ENCODE measurements at places on chromosomes 3 and 15.

DNA sequence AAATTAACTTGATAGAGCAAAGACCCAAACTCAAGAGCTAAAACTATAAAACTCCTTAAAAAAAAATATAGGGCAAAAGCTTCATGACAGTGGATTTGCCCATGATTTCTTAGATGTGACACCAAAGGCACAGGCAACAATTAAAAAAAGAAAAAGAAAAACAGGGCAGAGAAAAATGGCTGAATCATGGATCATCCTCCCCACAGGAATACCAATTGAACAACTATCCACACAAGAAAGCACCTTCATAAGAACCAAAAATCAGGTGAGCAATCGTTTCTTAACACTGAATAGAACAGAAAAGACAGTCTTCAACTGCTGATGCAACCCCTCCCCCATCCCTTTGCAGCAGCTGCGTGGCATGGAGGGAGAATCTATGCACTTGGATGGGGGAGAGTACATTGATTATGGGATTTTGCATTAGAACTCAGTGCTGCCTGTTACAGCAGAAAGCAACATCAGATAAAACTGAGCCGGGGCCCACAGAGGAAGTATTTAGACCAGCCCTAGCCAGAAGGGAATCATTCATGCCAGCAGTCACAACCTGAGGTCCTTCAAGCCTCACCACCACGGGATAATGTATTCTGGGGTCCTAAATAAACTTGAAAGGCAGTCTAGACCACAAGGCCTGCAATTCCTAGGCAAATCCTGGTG lies 15.7 kb downstream of the C3orf33 start:
- DNase-seq: no peak

DNA sequence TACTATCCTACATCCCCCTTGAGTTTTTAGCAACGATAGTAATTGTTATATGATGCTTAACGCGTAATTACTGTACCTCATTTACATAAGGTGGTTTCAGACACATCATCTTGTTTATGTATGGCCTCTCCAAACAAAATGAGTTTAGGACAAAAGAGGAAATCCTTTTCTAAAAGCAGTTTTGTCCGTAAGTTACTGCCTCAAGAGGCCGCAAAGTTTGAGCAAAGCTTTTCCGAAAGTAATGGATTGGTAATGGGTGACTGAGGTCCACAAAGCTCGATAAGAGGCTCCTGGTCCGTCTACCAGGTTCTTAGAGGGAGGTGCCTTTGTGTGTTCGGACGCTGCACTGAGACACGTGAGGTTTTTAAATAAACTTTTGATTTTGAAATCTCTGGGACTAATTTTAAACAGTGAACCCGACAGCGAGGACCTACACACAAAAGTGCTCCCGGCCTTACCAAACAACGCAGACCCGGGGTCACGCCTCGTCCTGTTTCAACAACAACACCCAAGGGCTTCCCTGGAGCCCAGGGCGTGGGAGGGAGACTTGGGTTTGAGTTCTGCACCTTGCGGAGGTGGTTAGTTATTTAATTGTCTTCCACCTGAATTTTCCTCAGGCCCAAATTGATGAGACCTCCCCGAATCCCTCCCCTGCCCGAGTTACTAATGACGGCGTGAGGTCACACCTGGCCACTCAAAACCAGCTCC lies 456 bp upstream of the C15orf61 start:
- DNase-seq: no peak

GRCh38 chr3:120181632-120182031 lies 87.4 kb upstream of the GSK3B start:
- no peak for DNase-seq

DNA sequence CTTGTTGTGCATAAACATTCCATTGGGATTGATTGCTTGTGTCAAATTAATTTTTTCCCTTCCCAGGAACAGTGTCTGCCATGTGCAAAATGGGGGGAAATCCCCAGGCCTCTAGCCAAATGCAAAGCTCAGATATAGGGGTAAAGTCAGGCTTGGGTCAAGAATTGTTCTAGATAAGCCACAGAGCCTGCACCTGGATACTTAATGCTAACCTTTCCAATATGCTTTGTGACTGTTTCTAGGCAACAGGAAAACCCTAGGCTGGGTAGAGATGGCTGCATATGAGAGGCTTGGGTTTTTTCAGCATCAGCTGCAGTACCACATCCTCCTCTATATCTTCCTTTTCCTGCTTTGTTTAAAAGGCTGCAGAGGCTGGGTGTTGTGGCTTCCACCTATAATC lies 61.9 kb upstream of the ROPN1 start:
- no peak for DNase-seq

GRCh38 chr3:191922570-191922969 lies 461.6 kb downstream of the PYDC2 start:
- DNase-seq: no peak

- no peak for DNase-seq
Measured at GRCh38 chr15:64502551-64502950, 42.2 kb downstream of the ZNF609 start.

- DNase-seq: peak; percentile 48
Measured at GRCh38 chr3:40309925-40310695, 603 bp downstream of the EIF1B start.

DNA sequence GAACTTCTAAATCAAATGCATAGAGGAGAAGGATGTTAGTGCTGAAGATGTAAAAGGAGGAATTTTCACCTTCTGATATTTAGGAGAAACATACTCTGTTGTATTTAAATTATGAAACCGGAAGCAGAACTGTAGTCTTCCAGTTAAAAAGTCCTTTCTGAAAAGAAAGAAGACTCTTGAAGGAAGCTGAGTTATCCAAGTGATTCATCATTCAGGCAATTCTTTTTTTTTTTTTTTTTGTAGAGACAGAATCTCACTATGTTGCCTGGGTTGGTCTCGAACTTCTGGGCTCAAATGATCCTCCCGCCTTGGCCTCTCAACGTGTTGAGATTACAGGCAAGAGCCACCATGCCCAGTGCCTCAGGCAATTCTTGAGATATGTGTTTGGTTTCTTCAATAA lies 424.8 kb upstream of the TPM1 start:
- no peak for DNase-seq

DNA sequence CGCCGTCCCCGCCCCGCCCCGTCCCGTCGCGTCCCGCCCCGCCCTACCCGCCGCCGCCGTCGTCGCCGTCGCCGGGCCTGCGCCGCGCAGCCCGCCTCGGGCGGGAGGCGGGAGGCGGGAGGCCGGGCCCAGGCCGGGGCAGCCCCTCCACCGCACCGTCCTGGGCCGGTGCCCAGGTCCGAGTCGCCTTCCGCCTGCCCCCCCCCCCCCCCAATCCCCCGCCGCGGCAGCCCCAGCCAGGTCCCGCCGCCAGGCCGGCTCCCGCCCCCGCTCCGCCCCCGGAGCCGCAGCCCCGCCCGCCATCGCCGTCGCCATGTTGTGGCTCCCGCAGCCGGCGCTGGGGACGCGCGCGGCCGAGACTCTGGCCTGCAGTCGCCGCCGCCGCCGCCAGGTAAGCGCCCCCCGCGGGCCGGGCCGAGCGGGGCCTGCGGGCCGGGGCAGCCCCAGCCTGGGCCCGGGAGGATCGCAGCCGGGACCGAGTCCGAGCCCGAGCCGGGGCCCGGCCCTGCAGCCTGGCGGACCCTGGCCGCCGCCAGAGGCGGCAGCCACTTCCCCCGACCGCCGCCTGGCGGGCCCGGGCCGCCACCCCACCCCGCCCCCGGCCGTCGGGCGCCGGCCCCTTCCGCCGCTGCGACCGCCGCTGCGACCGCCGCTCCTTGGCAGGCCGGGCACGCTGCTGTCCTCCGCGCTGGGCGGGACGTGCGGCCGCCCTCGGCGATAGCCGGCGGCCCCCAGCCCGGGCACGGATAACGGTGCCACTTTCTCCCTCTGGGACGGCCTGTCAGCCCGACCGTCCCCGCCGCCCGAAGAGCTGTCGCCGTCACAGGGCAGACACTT lies at the start of gene ZNF592:
TSS of gene ZNF592 (plus strand) at position 319 of the 837 bp plus-strand sequence. CDS start 34,084 bp downstream, outside the sequence.
- peak; percentile 78 for DNase-seq

GRCh38 chr3:151305060-151305774 lies 11.4 kb downstream of the GPR87 start:
- DNase-seq: peak; percentile 38

DNA sequence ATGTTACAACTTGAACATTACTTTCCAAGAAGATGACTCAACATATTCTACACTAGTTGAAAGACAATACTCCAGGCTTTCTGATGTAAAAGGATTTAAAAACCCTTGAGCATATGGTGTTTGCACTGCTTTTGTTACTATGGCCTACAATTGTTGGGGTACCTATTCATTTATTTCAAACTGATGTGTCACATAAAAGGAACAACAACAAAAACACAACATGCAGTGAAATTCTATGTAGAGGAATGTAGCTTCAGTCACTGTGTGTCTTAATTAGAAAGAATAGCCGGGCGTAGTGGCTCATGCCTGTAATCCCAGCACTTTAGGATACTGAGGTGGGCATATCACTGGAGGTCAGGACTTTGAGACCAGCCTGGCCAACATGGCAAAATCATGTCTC lies 1.6 kb downstream of the SPATA16 start:
- no peak for DNase-seq

- DNase-seq: peak; percentile 12
Measured at GRCh38 chr15:66253418-66254088, at the start of gene MEGF11. Gene MEGF11, minus strand, starts transcription at chr15:66253750. Its CDS starts 125,347 bp downstream, at chr15:66128403.

DNA sequence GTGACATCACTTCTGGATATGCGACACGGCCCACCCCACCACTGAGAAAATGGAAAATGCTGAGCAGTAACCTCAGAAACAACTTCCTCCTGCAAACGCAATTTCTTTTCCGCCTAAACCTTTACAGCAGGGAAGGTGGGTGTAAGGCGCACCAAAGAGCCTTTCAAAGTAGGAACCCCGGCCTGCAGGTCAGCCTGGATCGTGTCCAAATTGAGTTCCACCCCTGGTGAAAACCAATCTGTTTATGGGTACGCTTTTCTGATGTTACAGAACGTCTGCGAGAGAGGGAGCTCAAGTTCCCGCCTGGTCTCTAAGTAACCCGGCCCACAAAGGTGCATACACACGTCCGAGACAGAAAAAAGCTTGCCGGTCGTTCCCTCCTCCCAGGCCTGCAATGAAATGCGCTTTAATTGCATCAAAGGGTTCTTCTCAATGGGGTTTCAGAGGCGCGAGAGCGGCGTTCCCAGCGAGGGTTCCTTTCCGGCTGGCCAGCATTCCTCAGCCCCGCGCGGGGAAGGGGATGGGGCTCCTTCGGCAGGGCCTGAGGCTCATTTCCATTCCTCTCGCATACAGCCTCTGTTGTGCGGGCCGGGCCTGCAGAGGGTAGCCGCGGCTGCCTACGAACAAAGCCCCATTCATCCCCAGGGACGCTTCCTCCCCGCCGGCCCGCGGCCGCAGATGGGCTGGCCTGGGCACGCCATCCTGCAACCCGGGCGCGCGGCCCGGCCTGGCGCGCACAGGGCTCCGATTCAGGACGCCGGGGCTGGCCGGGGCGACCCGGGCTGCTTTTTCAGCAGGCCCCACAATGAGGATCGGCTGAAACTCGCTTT lies 138.1 kb downstream of the TMCO5A start:
- DNase-seq: peak; percentile 31

DNA sequence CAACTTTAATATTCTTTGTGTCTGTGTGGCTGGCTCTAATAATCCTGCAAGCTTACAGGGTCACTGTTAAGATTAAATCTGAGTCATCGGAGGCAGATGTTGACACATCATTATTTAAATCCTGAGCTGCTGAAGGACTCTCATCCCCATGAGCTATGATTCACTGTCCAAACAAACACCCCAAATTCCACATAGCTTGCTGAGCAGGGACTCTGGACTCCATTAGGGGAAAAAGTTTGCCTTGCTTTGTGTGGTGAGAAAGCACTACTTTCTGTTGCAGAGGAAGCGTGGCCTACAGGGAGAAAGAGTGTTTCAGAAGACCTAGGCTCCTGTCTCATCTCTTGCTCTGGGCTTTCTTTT lies 213.7 kb downstream of the PDCD6IP start:
- no peak for DNase-seq

DNA sequence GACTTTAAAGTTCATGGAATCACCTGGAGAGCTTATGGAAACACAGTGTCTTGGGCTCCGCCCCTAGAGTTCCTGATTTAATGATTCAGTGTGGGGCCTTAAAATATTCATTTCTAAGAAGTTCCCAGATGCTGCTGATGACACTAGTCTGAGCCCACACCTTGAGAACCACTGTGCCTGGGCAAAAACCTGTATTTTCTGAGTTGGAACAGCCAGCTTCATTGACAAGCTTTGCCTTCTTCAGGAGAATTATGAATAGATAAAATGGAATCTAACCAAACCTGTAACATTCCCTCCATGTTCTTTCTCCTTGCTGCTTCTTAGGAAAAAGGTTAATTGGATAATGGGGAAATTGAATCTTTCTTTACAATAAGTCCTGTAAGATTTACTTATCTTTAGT lies 490.7 kb downstream of the DIPK2A start:
- no peak for DNase-seq

GRCh38 chr3:3578718-3579117 lies 220.5 kb upstream of the LRRN1 start:
- no peak for DNase-seq

GRCh38 chr3:37130448-37130847 lies 43.9 kb downstream of the LRRFIP2 start:
- DNase-seq: no peak

GRCh38 chr3:187139126-187139894 lies at the start of gene RPL39L:
Gene RPL39L, minus strand, starts transcription at chr3:187139496. Its CDS starts 18,196 bp downstream, at chr3:187121300.
- peak; percentile 92 for DNase-seq

DNA sequence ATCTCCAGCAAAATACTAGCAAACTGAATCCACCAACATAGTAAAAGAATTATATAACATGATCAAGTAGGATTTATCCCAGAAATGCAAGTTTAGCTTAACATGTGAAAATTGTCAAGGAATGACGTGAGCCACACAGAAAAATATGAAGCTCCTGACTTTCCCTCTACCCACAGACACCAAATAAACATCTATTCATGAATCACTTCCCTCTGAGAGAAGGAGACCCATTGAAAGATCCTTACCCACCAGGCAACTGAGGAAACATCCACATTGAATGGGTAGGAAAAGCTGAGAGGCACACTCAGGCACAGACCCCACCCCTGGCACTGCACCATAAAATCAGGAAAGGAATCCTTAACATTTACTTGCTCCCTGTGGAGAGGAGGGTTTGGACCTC lies 102.2 kb upstream of the MANF start:
- no peak for DNase-seq

- DNase-seq: no peak
Measured at GRCh38 chr15:101481917-101482525, 7.5 kb downstream of the PCSK6 start.

- DNase-seq: no peak
Measured at GRCh38 chr15:88776646-88777045, 26.6 kb upstream of the ACAN start.

DNA sequence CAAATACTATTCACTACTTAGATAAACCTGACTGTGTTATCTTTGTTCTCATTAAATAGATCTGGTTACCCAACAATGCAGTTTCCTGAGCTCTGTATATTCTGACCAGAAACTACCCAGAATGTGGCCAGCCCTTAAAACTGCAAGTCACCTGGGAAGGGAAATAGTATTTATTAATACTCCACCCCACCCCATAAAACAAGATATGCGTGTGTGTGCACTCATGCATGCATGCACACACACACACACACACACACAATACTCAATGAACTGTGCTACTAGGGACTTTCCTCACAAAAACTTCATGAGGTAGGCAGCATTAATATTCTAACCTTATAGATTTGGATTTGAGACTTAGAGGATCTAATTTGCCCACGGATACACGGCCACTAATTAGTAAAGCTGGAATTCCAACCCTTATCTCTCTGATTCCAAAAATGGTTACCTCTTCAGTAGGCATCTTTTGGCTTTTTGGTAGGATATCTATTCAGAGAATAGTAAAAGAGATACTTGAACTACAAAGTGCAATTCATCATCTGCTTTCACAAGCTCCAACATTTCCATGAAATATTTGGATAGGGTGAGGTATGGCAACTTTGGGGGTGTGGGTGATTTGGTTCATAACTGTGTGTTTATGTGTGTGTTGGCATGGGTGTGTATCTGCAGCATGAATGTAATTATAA lies 197.0 kb upstream of the CFAP20DC start:
- no peak for DNase-seq

Data from activated CD4-positive, alpha-beta T cell treated with anti-CD3 and anti-CD28 coated beads, Interleukin-2, amount 50 U/mL, for 48 hours (primary cell).